ENCODE measurements at places on chromosomes 2 and 18.
A peak's percentile ranks its signal among the peaks of the same experiment; 100 is the strongest.

DNA sequence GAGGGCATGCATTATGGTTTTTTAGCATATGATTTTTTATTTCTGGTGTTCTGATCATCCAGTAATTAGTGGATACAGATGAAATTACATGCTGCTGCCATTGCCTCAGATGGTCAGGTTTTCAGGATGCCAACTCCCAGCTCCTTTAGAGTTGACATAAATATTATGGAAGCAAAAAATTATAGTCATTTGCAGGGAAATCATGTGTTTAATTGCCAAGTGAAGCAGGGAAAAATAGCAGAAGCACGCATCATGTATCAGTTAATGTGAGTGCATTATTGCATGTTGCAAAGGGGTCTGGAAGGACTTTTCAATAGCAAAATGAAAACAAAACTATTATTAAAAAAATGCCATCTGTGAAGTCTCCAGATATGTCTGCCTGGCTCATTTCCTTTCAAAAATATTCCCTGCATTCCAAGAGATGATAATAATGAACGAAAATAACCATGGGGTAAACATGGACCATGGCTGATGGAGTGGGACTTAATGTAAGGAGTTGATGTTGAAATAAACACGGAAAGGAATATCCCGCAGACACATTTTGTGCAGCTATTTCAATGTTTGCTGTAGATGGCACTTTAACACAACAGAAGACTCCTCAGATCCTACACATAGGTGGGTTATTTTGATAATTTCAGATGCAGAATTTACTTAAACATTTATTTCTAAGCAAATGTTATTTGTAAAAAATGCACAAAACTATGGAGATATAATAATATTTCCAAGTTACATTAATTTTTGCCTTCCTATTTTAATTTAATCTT, 87.7 kb upstream of the DYNAP start:
- no peak for DNase-seq

- DNase-seq = peak; percentile 31
These were observed 150.0 kb upstream of the ALKAL2 start for GRCh38 chr2:437756-438393.

GRCh38 chr18:2910261-2910660, 63.5 kb downstream of the EMILIN2 start:
- no peak for DNase-seq

DNA sequence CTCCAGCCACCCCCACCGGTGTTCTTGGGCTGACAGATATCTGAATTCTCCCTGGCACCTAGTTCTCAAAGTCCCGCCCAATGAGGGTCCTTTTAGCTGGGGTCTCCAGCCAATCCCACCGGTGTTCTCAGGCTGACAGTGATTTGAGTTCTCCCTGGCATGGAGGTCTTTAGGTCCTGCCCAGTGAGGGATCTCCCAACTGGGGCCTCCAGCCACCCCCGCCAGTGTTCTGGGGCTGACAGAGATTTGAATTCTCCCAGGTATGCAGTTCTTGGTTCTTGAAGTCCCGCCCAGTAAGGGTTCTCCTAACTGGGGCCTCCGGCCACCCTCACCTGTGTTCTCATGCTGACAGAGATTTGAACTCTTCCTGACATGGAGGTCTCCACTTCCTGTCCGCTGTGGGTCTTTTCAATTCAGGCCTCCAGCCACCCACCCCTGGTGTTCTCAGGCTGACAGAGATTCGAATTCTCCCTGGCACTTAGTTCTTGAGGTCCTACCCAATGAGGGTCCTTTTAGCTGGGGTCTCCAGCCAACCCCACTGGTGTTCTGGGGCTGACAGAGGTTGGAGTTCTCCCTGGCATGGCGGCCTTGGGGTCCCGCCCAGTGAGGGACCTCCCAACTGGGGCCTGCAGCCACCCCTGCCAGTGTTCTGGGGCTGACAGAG, 154.6 kb downstream of the ANKRD36 start:
- peak; percentile 7 for DNase-seq

GRCh38 chr18:78731398-78732032, 248.1 kb upstream of the SALL3 start:
- DNase-seq = no peak

- no peak for DNase-seq
These were observed 61.9 kb downstream of the PPP1R1C start for GRCh38 chr2:182047544-182047943.

GRCh38 chr2:170498619-170499018, 216.5 kb upstream of the SP5 start:
- no peak for DNase-seq

- DNase-seq = no peak
These were observed 236.5 kb downstream of the BCL2 start for GRCh38 chr18:63083020-63083531.

GRCh38 chr2:205835923-205836322, 153.6 kb downstream of the NRP2 start:
- no peak for DNase-seq

- DNase-seq = no peak
These were observed 23.2 kb downstream of the HJURP start for GRCh38 chr2:233831011-233831721.

DNA sequence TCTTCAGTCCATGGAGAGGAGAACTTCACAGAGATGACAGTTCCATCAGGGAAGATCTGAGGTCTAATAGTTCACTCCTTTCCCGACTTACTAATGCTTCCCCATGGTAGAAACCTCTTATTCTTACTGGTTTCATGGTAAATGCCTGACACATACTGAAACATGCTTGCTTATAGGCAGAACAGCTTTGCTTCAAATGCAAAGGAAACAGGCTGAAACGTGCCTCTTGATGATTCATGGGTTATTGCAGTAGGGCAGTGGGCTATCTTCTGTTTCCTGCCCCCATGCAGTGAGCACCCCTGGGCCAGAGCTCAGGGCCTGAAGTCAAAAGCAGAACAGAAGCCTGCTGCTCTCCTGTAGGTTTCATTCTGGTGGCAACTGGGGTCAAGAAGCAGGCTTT, 223.5 kb downstream of the RDH14 start:
- no peak for DNase-seq

GRCh38 chr2:101820519-101820918, 123.0 kb downstream of the MAP4K4 start:
- no peak for DNase-seq

GRCh38 chr2:133755480-133756300, 187.4 kb upstream of the NCKAP5 start:
- no peak for DNase-seq

GRCh38 chr2:234029150-234029733, 21.3 kb upstream of the SPP2 start:
- DNase-seq = no peak

DNA sequence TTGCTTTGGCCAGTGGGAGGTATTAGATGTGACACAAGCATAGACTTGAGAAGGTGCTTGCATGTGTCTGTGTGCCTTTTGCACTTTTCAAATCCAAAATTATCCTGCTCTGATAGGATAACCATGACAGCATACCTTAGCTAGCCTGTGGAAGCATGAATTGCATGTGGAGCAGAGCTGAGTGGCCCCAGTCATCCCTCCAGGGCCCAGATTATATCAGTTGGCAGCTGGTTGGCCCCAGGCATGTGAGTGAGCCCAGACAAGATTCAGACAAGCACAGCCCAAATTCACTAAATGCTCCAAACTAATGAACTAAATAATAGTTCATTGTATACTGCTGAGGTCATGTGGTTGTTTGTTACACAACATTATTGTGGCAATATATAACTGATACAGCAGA, 18.8 kb downstream of the TACR1 start:
- no peak for DNase-seq

- no peak for DNase-seq
These were observed 21.2 kb upstream of the EPAS1 start for GRCh38 chr2:46275995-46276394.

DNA sequence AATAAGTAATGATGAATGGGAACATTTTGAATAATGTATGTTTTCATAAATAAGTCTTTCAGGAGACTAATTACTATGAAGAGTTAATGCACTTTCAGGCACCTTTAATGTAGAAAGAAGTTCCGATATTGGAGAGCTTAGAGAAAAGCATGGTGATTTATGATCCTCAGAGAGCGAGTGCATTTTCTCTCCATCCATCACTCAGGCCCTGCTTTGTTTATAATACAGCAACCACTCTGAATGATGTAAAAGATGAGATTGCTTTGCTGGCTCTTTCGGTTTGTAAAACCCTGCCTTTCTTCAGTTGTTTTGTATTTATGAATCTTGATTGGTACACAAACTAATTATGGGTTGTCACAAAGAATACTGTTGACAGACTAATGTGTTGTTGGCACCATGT, 132.0 kb downstream of the NYAP2 start:
- no peak for DNase-seq

GRCh38 chr2:121748202-121748601, 7.2 kb upstream of the TSN start:
- no peak for DNase-seq

- peak; percentile 17 for DNase-seq
These were observed 528 bp upstream of the PCGF1 start for GRCh38 chr2:74507926-74508520.

DNA sequence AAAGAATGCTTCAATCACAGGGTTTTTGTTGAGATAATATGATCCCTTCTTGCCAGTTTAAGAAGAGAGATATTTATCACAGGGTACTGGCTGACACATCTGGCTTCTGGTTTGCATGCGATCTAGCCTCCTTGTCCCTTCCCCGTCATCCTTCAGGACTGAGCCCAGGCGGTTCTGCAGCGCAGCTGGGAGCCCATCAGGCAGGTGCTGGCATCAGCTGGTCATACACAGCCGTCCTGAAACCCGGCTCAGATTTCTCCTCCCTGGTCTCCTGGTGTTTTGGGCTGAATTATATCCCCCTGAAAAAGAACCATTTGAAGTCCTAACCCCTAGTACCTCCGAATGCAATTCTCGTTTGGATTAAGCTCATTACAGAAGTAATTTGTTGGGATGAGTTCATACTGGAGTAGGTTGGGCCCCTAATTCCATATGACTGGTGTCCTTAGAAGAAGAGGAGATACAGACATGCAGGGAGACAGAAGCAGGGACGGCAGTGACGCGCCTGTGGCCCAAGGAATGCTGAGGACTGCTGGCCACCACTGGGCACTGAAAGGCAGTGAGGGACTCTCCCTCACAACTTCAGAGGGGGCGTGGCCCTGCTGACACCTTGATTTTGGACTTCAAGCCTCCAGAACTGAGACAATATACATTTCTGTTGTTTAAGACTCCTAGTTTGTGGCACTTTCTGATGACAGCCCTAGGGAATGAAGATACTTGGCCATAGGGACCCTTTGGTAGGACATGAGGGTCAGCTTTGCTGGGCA, 83.9 kb upstream of the ODC1 start:
- no peak for DNase-seq

GRCh38 chr2:47265751-47266231, 110.7 kb upstream of the STPG4 start:
- no peak for DNase-seq

DNA sequence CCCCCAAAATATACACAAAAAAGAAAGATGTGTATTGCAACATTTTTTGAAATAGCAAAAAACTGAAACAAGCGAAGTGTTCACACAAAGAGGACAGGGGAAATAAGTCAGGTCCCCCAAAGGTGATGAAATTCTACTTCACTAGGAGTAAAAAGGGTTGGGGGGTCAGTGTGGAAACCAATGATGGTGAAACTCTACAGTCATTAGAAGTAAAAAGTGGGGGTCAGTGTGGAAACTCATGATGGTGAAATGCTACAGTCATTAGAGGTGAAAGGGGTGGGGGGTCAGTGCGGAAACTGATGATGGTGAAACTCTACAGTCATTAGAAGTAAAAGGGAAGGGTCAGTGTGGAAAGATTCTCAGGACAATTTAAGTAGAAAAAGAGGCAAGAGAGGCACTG, 298.2 kb downstream of the EIPR1 start:
- DNase-seq = no peak

- no peak for DNase-seq
These were observed 1010.7 kb downstream of the TDRD15 start for GRCh38 chr2:22134421-22134820.

DNA sequence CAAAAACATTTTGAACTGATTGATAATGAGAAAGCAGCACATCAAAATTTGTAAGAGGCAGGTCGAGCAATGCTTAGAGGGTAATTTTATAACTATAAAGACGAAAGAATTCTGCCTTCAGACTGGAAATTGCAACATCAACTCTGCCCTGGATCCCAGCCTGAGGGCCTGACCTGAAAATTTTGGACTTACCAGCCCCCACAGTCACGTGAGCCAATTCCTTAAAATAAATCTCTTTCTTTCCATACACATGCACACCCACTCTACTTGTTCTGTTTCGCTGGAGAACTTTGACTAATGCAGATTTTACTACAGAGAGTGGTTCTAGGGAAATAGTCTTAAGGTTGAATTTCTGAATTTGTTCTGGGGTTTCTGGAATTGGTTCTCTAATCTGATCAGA, 14.6 kb upstream of the ACOXL start:
- DNase-seq = no peak

GRCh38 chr2:107338059-107338458, 452.1 kb upstream of the ST6GAL2 start:
- DNase-seq = no peak

DNA sequence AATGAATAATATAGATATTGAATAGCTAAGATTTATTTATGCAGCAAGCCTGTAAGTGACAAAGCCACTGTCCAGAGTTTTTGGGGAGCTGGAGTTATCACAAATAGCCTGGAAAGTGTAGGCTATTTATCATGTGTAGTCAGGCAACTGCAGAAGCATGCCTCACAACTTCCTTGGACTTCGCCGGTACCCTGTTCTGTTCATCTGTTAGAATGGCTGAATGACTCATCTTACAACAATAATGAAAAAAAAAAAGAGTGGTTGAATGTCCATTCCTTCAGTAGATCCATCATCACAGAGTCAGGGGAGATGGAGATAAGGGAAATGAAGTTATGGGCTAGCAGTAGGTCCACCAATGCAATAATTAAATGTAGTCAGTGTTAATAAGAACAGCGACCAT, 24.0 kb upstream of the ATP5MC3 start:
- DNase-seq = no peak

DNA sequence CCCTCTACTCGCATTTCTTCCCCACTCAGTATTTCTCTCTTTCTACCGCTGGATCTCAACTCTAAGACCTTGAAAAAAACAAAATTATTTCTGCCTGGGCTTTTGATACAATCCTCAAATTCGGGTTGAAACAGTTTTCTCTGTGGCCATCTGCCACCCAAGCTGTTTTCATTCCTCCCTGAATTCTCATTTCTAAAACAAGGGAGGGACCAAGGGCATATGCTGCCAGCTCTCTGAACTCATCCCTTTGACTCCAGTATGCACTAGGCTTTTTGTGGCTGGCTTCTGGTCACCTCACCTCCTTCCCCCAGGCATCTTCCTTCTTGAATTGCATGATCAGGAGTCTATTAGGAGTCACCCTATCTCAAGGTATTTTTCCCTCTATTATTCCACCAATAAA, 49.5 kb downstream of the CCDC148 start:
- no peak for DNase-seq

DNA sequence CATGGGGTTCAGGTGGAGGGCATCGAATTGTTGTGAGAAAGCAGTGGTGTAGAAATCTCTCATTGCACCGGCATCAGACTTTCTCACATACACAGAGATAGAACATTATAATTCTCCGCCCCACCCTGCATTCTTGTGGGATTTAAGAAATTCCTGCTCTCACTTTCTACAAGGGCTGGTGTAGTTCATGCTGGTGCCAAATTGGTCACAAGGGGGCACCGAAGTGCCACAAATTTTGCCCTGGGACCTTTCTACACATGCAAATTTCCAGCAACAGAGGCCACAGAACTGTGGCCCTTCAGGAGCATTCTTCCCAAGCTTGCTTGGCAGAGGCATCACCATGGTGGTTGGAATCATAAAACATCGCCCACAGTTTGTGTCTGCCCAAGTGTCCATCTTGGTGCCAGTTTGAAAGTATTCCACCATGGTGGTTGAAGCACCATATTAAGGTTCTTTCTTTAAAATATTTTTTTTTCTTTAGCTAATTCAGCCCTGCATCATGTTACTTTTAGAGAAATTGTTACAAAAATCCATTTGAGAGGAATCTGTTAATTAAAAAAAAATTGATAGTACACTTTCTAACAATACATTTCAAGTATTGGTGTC, 521.2 kb upstream of the FANCL start:
- no peak for DNase-seq

Measured in activated CD4-positive, alpha-beta T cell treated with anti-CD3 and anti-CD28 coated beads for 1 hour (primary cell).